WTC11 (cell line): ENCODE measurements at places on chromosomes 5 and 9. TPM values are rescaled to one million over a fixed set of nuclear protein-coding genes. Genes with fewer than 3 reads are reported as not detected.
A peak's percentile ranks its signal among the peaks of the same experiment; 100 is the strongest.

GRCh38 chr9:13165956-13166355 is 113.5 kb downstream of the MPDZ start:
- H3K27me3 ChIP-seq, result no peaks in the 10 kb centered on the region
- H3K4me1 ChIP-seq, result peaks cover 24% of the 10 kb centered on the region
- DNase-seq, result no peak
- H3K36me3 ChIP-seq, result peaks cover 14% of the 10 kb centered on the region
- no peak overlapping the region for H3K4me3 ChIP-seq

GRCh38 chr5:93756372-93756771 is 15.0 kb upstream of the POU5F2 start:
- no peak for DNase-seq
- H3K4me3 ChIP-seq, result no peak overlapping the region
- no peaks in the 10 kb centered on the region for H3K27me3 ChIP-seq
- no peak overlapping the region for H3K27ac ChIP-seq
- H3K36me3 ChIP-seq, result peaks cover 27% of the 10 kb centered on the region

- H3K4me3 ChIP-seq, result no peak overlapping the region
- H3K4me1 ChIP-seq, result peaks cover 3% of the 10 kb centered on the region; the same call in 1 of the 2 replicates
- 0 out of 2 replicates have a peak, but pooled peaks cover 2% of the 10 kb centered on the region for H3K27me3 ChIP-seq
- no peaks in the 10 kb centered on the region for H3K36me3 ChIP-seq
- no peak overlapping the region for H3K27ac ChIP-seq
Measured at GRCh38 chr9:109593612-109594011, 95.5 kb upstream of the PTPN3 start.

- no peak overlapping the region for H3K4me3 ChIP-seq
- peaks cover 25% of the 10 kb centered on the region for H3K36me3 ChIP-seq
- H3K27me3 ChIP-seq, result no peaks in the 10 kb centered on the region
- peak overlapping the region; percentile 84; the same call in 1 of the 2 replicates for H3K27ac ChIP-seq
Measured at GRCh38 chr5:14413331-14413750, 168.3 kb upstream of the OTULINL start.

DNA sequence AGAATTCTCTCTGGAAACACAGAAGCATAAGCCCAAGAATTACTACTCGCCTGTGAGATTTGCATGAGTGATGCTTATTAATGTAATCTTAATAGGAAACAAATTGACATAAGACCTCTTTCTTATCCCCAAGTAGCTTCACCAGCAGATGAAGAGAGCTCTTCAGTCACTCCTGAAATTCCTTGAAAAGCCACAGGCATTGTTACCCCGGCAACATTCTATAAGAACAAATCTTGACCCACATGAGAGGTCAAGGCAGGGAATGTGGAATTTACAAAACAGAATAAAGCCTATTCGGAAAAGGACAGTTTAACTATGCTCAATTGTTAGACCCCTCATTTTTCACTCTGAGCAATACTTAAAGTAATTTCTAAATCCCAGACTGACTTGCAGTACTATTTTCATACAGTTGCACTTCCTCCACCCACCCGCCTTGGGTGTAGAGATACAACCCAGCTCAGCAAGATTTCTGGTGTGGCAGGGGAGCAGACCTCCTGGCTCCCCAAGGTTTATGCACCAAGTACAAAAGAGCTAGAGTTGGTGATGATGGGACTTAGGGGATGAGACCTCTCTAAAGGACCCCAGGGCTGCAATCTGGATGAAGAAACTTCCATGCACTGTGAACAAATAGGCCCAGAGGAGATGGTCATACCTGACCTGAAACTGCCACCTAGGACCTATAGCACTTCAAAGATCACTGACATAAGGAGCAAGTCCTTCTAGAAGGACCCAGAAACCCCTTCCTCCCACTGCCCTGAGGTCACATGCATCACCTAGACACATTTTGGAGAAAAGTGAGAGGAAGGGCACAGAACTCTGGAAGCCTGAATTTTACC is 242.1 kb downstream of the ZNF608 start:
- H3K27ac ChIP-seq, result no peak overlapping the region
- H3K27me3 ChIP-seq, result no peaks in the 10 kb centered on the region
- no peak overlapping the region for H3K4me3 ChIP-seq
- peaks cover 21% of the 10 kb centered on the region for H3K36me3 ChIP-seq
- peaks cover 28% of the 10 kb centered on the region for H3K4me1 ChIP-seq

GRCh38 chr9:128927731-128928411 is 7.1 kb downstream of the PHYHD1 start:
- H3K27ac ChIP-seq, result peak overlapping the region; percentile 86
- no peaks in the 10 kb centered on the region for H3K36me3 ChIP-seq
- no peaks in the 10 kb centered on the region for H3K27me3 ChIP-seq

- H3K4me1 ChIP-seq, result peaks cover 5% of the 10 kb centered on the region
- no peak overlapping the region for H3K27ac ChIP-seq
- peaks cover 15% of the 10 kb centered on the region for H3K27me3 ChIP-seq
- H3K4me3 ChIP-seq, result no peak overlapping the region
- no peak for DNase-seq
- H3K36me3 ChIP-seq, result no peaks in the 10 kb centered on the region
Measured at GRCh38 chr9:104984121-104984520, 56.2 kb upstream of the ABCA1 start.

DNA sequence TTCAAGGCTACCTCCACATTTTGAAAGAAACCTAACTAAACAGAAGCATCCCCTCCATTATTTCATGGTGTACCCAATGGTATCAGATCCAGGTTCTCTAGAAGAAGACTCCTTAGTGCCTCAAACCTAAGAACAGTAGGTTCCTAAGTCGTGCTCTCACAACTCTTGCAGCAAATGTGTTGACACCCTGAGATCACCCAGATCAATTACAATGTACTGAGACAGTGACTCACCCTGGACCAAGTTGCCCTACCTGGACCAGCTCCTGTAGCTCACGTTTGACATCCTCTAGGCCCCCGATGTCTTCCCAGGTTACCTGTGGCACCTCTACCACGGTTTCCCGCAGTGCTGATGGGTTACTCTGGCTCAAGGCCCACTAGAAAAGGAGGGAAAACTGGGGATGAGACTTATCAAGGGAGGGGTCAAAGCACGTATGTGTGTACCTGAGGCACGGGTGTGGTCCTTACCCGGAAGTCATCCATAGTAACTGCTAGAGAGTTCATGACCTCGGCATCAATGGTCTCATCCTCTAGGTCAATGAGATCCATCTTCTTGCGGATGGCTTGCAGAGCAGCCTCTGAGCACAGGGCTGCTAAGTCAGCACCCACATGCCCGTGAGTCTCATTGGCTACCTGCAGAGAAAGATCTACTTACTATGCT is 11.7 kb downstream of the VCP start:
- no peaks in the 10 kb centered on the region for H3K27me3 ChIP-seq
- no peak for DNase-seq

DNA sequence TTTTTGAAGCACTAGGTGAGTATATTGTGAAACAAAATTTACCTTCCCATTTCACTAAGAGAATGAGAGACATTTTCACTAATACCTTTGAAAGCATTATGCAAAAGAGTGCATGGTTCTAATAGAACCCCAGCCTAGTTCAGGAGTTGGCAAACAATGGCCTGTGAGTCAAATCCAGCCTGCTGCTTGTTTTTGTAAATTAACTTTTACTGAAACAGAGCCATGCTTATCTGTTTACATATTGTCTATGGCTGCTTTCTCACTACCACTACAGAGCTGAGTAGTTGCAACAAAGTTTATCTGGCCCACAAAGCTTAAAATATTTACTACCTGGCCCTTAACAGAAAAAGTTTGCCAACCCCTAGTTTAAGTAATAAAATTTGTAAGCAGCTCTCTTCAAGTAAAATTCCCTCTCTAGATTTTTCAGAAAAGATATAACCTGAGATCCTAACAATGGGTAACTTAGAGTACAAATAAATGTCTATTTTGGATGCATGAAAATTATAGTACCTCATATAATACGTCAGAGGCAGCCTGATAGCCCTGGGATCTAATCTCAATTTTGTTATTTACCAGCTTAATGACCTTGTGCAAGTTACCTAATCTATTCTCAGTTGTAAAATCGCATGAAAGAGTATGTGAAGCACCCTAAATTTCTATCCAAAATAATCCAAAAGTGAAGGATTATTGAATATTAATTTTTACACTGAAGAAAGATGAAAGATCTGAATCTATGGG is 50.7 kb upstream of the ARL15 start:
- H3K4me1 ChIP-seq, result peaks cover 8% of the 10 kb centered on the region
- H3K27ac ChIP-seq, result no peak overlapping the region
- H3K36me3 ChIP-seq, result peaks cover under 1% of the 10 kb centered on the region; the same call in 1 of the 2 replicates
- no peak for DNase-seq

Gene PCDHB11
- total RNA-seq, result 0.61 to 1.2 TPM (median 0.92 TPM) in 3 replicates

Gene HAVCR1
- total RNA-seq, result not detected in 3 replicates

GRCh38 chr9:138022121-138022741 is 144.6 kb downstream of the CACNA1B start:
- DNase-seq, result peak; percentile 79
- H3K36me3 ChIP-seq, result peaks cover 15% of the 10 kb centered on the region
- peaks cover 10% of the 10 kb centered on the region for H3K27me3 ChIP-seq
- H3K4me1 ChIP-seq, result peaks cover 4% of the 10 kb centered on the region
- no peak overlapping the region for H3K27ac ChIP-seq

GRCh38 chr5:147863454-147864158 is 14.9 kb upstream of the SCGB3A2 start:
- H3K4me3 ChIP-seq, result peak overlapping the region; percentile 6; the same call in 1 of the 2 replicates
- DNase-seq, result no peak
- H3K27me3 ChIP-seq, result no peaks in the 10 kb centered on the region

- no peak for DNase-seq
- H3K27ac ChIP-seq, result no peak overlapping the region; the same call in 1 of the 2 replicates
- H3K36me3 ChIP-seq, result no peaks in the 10 kb centered on the region
- H3K4me3 ChIP-seq, result no peak overlapping the region
- H3K27me3 ChIP-seq, result no peaks in the 10 kb centered on the region; the same call in 1 of the 2 replicates
Measured at GRCh38 chr9:130929571-130930038, 9.4 kb downstream of the FIBCD1 start.

DNA sequence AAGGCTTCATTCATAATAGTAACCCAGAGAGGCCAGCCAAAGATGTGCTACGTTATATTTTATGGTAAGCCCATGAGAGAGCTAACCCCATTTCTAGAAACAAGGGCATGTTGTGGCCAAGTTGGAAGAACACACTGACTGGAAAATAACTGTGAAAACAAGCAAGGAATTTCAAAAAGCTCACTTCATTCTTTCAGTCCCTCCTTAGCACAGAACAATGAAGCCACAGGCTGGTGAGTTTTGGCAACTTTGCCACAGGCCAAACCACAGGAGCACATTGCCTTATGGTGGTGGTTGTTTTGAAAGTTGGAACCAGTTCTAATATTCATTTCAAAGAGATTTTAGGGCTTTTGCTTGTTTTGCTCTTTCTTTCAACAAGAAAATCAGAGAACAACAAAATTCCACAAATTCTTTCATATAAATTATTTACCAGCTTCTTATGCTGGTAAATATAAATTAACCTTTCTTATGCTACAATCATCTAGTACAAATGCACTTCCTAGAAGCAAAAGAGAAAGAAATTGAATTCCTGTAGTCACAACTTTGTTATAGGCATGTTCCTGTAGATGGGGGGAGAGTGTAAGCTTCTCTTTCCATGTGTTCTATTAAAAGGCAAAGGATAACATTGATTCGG is 225.4 kb upstream of the RFX3 start:
- no peak for DNase-seq
- H3K4me3 ChIP-seq, result no peak overlapping the region
- peaks cover 27% of the 10 kb centered on the region for H3K4me1 ChIP-seq
- peak overlapping the region; percentile 53; the same call in 1 of the 2 replicates for H3K27ac ChIP-seq
- no peaks in the 10 kb centered on the region for H3K27me3 ChIP-seq

- no peak overlapping the region for H3K27ac ChIP-seq
- no peak for DNase-seq
- peak overlapping the region; percentile 50 for H3K4me3 ChIP-seq
- H3K36me3 ChIP-seq, result peaks cover 2% of the 10 kb centered on the region; the same call in 1 of the 2 replicates
- H3K27me3 ChIP-seq, result peaks cover 11% of the 10 kb centered on the region
- peaks cover 31% of the 10 kb centered on the region for H3K4me1 ChIP-seq
Measured at GRCh38 chr5:3277590-3278196, 317.9 kb upstream of the IRX1 start.

GRCh38 chr9:123150708-123151503 is 117.4 kb downstream of the GPR21 start:
- peaks cover 18% of the 10 kb centered on the region for H3K36me3 ChIP-seq
- no peaks in the 10 kb centered on the region for H3K27me3 ChIP-seq
- no peak for DNase-seq

- no peak for DNase-seq
- no peak overlapping the region for H3K27ac ChIP-seq
- no peak overlapping the region; the same call in 1 of the 2 replicates for H3K4me3 ChIP-seq
Measured at GRCh38 chr9:133539991-133540697, 5.6 kb downstream of the ADAMTSL2 start.

DNA sequence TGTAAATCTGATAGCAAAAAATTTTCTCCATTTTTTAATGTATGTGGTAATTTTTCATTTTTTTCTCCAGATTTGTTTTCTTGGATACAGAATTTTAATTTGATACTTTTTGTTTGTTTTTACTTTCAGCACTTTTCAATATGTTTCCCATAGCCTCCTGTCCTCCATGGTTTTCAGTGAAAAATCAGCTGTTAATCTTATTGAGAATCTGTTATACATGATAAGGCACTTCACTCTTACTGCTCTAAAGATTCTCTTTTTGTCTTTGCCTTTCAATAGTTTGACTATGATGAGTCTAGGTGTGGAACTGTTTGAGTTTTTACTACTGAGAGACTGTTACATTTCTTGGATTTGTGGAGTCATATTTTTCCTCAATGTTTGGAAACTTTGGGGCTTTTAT is 455.7 kb upstream of the NUDT12 start:
- no peak overlapping the region for H3K27ac ChIP-seq
- H3K4me3 ChIP-seq, result no peak overlapping the region
- H3K36me3 ChIP-seq, result peaks cover 21% of the 10 kb centered on the region
- DNase-seq, result no peak
- H3K4me1 ChIP-seq, result peaks cover 6% of the 10 kb centered on the region
- no peaks in the 10 kb centered on the region for H3K27me3 ChIP-seq

Gene EIF4E1B
- total RNA-seq, result 0.74 to 1.3 TPM (median 1.1 TPM) in 3 replicates
